Activated CD4-positive, alpha-beta T cell treated with anti-CD3 and anti-CD28 coated beads, Interleukin-2, amount 10 ng/mL, durations not matched to agents 24 days and 14 days (primary cell): ENCODE measurements at places on chromosomes 2 and 18. TPM values are rescaled to one million over a fixed set of nuclear protein-coding genes. Genes with fewer than 3 reads are reported as not detected.

- no peak for DNase-seq
Observed at GRCh38 chr2:233235977-233236376, 15.5 kb upstream of the ATG16L1 start.

- DNase-seq: peak; percentile 56
Observed at GRCh38 chr2:86396291-86396785, 44.8 kb upstream of the KDM3A start.

DNA sequence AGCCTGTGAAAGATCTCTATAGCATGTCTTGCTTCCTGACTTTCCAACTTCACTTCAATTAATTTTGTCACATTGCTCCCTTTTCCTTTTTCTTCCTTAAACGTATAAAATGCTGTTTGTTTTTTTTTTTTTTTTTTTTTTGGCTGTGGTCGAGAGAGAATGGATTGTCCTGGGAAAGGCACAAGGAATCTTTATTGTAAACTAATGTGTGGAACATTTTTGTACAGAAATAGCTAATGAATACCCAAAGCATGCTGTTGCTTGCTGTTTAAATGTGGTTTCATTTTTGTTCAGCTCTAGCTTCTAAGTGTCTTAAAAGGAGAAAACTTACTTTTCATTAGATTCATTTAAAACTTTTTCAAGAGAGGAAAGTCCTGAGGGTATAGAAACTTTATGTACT is 105.5 kb downstream of the GPD2 start:
- no peak for DNase-seq

- no peak for DNase-seq
Observed at GRCh38 chr18:6203791-6204190, 210.9 kb downstream of the L3MBTL4 start.

DNA sequence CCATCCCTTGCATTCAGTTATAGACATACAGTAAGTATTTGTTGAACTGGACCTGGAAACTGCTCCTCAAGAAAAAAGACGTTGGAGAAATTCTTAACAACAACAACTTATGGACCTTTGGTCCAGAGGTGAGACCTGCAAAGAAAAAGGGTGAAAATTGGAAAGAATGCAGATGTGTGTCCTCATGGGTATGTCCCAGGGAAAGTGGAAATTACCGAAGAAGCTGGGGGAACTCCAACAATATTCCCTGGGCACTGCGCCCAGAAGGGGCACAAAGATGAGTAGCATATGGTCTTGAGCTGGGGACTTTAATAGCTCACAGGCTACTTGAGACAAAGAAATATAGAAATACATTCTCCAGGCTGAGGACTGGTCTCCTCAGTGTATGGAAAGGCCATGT is 35.5 kb upstream of the YWHAQ start:
- no peak for DNase-seq

DNA sequence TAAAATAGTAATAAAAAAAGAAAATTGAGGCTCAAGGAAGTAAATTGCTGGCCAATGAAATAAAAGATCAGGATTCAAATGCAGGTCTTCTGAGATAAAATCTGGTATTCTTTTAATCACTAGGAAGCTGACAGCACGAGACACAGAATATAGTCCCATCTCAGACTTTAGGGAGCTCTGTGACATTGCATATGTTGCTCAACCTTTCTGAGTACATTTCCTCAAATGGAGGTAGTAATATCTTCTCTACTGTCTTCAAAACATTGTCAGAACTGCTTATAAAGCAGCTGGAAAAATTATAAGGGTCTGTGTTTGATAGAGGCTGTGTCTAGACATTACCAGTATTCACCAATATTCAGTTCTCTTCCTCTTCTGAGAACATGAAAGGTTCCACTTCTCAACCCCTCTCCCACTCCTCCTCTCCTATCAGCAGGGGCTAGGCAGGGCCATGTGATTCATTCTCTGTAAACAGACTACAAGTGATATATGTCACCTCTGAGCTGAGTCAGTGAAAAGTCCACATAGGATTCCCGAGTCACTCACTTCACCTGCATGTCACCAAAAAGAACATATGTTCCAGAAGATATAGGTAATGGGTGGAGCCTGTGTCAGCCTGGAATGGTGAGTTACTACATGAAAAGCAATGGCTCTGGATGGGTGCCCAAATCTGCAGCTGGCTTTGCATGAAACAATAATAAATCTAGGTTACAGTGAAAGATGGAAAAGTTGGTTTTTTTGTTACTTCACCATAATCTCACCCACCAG is 7.1 kb downstream of the KCNE4 start:
- no peak for DNase-seq

- peak; percentile 82 for DNase-seq
Observed at GRCh38 chr2:1769703-1770422, 25.5 kb upstream of the PXDN start.

DNA sequence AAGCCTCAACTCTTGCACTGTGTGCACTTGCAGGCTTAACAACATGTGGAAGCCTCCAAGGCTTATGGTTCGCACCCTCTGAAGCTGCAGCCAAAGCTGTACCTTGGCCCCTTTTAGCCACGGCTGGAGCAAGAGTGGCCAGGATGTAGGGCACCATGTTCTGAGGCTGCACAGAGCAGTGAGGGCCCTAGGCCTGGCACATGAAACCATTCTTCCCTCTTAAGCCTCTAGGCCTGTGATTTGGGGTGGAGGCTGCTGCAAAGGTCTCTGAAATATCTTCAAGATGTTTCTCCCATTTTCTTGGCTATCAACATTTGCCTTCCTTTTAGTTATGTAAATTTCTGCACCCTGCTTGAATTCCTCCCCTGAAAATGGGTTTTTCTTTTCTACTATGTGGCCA is 161.9 kb upstream of the SPATS2L start:
- no peak for DNase-seq

- no peak for DNase-seq
Observed at GRCh38 chr2:180959787-180960186, 20.6 kb upstream of the UBE2E3 start.

DNA sequence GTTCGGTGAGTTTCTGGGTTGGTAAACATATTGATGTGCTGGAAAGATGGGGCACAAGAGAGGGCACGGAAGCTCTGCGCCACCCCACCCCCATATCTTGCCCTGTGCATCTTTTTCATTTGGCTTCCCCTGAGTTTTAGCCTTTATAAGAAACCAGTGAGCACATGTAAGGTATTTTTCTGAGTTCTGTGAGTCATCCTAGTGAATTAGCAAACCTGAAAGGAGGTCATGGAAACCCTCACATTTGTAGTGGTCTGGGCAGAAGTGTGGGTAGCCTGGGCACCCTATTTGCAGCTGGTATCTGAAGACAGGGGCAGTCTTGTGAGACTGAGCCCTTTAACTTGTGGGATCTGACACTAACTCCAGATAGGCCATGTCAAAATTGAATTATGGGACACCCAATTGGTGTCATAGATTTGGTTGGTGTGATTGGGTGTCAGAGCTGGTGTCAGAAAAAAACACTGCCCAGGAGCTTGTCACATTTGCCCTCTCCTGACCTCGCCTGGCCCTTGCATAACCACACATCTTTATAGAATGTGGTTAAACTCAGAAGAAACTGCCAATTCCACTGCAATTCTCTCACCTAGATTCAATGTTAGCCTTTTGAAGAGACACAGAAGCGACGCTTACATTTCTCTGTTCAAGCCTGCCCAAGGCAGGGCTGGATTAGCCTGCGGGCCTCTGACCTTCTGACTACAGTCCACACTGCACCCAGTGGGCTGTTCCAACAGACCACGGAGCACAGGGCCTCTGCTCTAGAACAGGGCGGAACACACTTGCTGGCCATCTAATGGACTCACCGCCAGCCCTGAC is 12.0 kb upstream of the GALM start:
- peak; percentile 82 for DNase-seq

DNA sequence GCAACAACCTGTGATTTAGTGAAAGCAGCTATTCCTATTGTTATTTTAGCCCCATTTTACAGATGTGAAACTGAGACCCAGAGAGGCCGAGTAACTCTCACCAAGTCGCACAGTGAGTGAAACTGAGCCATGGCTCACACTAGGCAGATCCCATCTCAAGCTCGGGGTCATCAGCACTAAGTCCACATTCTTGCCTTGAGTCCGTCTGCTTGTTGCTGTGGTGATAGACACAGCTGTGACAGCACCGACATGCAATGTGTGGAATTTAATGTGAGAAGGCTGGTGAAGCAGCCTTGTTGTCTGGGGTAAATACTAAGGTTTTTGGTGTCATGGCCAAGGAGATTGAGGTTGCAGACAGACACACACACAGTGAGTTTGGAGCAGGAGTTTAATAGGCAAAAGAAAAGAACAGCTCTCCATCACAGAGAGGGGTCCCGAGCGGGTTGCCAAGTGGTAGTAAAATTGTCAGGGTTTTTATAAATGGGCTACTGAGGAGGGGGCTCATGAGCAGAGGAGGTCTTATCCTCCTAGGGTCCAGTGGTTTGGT is 40.2 kb upstream of the GMCL1 start:
- no peak for DNase-seq

- peak; percentile 26 for DNase-seq
Observed at GRCh38 chr2:160613466-160614153, 120.0 kb upstream of the RBMS1 start.

- DNase-seq: no peak
Observed at GRCh38 chr2:236265675-236266074, 1.5 kb upstream of the ASB18 start.

DNA sequence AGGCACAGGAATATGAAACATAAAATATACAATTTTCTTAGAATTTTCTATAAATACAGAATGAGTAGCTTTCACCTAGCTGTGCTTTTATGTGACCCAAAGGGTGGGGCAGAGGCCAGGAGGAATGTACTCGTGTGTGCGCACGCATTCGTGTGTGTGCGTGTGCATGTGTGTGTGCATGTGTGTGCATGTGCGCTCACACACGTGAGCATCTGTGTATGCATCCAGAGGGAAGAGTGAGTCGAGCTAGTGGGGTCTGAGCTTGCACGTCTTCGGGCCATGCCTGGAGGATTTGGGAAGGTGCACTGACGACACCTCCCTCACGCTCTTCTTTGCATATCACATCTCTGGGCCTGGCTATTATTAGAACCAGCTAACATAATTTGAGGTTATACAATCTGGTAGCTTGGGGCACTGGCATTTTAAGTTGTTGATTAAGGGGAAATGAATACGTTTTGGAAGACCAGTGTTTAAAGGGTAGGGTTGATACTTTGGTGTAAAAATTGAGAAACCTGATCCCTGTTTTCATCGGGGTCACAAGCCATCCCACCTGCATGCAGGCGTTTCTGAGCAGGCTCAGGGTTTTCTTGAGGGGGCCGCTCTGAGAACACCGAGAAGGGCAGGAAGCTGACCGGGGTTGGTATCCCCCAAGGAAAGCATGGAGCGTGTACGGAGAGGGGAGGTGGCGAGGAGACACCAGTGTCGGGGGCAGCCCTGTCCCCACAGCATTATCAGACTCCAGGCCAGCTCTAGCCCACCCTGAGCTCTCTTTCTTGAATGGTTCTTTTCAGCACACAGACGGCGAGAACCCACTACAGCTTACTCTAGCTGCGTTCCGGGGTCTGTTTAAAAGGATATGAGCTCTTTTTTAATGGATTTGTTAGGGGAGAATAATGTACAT is 85.3 kb downstream of the LRRFIP1 start:
- DNase-seq: no peak

DNA sequence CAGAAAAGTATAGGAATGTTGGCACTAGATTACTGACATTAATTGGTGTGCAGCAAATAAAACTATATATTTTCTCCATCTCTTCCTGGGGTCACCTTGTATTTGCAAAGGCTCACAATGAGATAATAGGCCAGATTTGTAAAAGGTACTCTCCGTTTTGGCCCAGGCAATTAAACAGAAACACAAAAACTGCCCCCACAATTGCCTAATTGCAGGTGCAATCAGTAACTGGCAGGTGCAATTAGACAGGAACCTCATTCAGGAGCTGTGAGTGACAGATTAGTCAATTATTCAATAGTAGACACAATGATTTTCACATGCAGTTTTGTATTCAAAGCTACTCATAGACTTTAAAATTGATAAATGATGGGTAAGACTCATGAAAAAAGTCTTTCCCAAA is 451.4 kb upstream of the ID2 start:
- no peak for DNase-seq

- no peak for DNase-seq
Observed at GRCh38 chr2:115880558-115880957, 1438.1 kb downstream of the DPP10 start.

DNA sequence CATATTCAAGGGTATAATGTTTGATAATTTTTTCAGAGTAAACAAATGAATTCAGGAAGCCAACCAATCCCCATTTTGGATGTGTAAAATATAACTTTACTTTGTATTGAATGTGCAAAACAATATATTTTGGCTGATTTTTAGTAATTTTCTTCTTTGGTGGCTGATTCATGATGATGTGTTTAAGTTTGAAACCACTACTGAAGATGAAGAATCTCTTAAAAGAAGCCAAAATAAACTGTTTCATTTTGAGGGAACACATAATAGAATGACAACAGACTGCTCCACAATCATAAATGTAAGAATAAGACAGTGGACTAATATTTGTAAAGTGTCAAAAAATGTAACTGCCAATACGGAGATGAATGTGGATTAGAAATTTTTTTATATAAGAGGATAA is 52.5 kb upstream of the TRIM43 start:
- no peak for DNase-seq

- DNase-seq: no peak
Observed at GRCh38 chr2:62114564-62114963, 81.4 kb upstream of the B3GNT2 start.

DNA sequence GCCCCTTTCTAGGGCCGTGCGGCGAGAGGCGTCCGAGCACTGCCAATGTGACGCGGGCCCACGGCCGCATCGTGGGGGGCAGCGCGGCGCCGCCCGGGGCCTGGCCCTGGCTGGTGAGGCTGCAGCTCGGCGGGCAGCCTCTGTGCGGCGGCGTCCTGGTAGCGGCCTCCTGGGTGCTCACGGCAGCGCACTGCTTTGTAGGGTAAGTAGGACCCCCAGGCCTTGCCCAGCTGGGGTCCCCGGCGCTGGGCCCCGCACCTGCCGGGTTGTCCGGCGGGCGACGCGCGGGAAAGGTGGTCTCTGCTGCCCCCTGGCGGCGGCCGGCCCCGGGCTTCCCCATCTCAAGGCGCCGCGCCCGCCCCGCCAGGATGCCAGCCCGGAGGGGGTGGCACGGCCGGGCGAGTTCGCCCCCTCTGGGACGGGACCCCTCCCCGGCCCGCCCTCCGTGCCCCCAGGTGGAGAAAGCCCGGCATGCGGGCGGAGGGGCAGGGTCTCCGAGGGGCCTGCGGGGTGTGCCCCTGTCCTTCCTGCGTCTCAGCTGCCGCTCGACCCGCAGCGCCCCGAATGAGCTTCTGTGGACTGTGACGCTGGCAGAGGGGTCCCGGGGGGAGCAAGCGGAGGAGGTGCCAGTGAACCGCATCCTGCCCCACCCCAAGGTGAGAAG is 1.9 kb downstream of the PRSS56 start:
- DNase-seq: peak; percentile 90

- DNase-seq: peak; percentile 83
Observed at GRCh38 chr2:6913415-6914157, 3.6 kb upstream of the RNF144A start.

The CHST9 gene
- not detected in 2 replicates for total RNA-seq

The APLF gene
- 2.0 and 2.1 TPM in 2 replicates for total RNA-seq

The SPR gene
- total RNA-seq: 12.6 and 12.8 TPM in 2 replicates

The SERPINB2 gene
- not detected in 2 replicates for total RNA-seq

The ABCG8 gene
- total RNA-seq: not detected in 2 replicates

The TMEM247 gene
- not detected in 2 replicates for total RNA-seq

The RGPD3 gene
- 0.21 TPM in 2 replicates for total RNA-seq

The MTCL1 gene
- 0.09 and 0.40 TPM in 2 replicates for total RNA-seq

The CSRNP3 gene
- not detected in 2 replicates for total RNA-seq
